ENCODE measurements at places on chromosomes 5 and 9. TPM values are rescaled to one million over a fixed set of nuclear protein-coding genes. Genes with fewer than 3 reads are reported as not detected.
A peak's percentile ranks its signal among the peaks of the same experiment; 100 is the strongest.

Gene STPG3
- not detected for total RNA-seq

GRCh38 chr5:11182441-11183080 lies 421.5 kb upstream of the DAP start:
- H3K4me3 ChIP-seq: no peak overlapping the region
- H3K27ac ChIP-seq: no peak overlapping the region
- H3K36me3 ChIP-seq: no peaks in the 10 kb centered on the region
- DNase-seq: peak; percentile 53
- H3K4me1 ChIP-seq: no peaks in the 10 kb centered on the region

- no peaks in the 10 kb centered on the region for H3K4me1 ChIP-seq
- no peak overlapping the region for H3K4me3 ChIP-seq
- peaks cover 31% of the 10 kb centered on the region for H3K27me3 ChIP-seq
- DNase-seq: no peak
- H3K27ac ChIP-seq: no peak overlapping the region
Observed at GRCh38 chr9:131787838-131788237, 48.0 kb upstream of the RAPGEF1 start.

DNA sequence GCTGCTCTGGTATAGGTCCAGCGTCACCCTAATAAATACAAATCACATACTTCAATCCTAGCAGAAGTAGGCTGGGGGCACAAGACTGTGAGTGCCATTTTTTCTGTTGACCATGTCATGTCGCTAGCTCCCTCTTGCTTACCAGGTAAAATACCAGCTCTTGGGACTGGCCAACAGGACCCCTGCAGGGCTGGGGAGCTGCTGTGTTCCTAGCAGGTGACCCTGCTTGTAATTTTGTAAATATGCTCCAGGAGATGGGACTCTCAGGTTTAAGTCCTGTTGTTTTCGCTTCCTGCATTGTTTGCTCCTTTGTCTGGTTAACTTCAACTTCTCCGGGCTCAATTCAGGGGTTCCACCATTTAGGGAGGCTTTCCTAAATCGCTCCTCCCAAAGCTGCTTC lies 286.6 kb upstream of the DAP start:
- H3K27ac ChIP-seq: no peak overlapping the region
- no peaks in the 10 kb centered on the region for H3K36me3 ChIP-seq
- H3K4me1 ChIP-seq: no peaks in the 10 kb centered on the region

Gene GLRA1
- total RNA-seq: not detected

Gene STC2
- total RNA-seq: 6.4 TPM

DNA sequence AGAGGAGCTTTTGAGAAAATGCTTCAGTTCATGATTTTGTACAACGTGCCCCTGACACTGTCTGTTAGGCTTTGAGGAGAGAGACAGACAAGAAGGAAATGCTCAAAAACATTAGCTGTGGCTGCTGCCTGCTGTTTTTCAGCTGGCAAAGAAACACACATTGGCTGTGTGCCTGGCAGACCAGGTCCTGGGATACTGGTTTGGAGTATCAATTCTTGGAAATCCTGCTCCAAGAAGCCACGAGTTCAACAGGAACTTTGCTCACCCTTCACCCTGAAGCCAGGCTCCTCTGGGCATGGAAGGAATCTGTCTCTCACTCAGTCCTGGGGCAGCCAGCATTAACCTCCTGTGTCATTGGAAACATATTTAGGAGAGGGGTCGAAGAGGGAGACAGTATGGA lies 245.5 kb downstream of the AUH start:
- peak overlapping the region; percentile 52 for H3K27ac ChIP-seq
- peaks cover 3% of the 10 kb centered on the region for H3K27me3 ChIP-seq

Gene NRG2
- total RNA-seq: 2.0 TPM

Gene PCDHGA3
- 1.2 TPM for total RNA-seq
